Right ventricle myocardium inferior (tissue), 1 donor: ENCODE measurements at places on chromosomes 16 and 17.

DNA sequence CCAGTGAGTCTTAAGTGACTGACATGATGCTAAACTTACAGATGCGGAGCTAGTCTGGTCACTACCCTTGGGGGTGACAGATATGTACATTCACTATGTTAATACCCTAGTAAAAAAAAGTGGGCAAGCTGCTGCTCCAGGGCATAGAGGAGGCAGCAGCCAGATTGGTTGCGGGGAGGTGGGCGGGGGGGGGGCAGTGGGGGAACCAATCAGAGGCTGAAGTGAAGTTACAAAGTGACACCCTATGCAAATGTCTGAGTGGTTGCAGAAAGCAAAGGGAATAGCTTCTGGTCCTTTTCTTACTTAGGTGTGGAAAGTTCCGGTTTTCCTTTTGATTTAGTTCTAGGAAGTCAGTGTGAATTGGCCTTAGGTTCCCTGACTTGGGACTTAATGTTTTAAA is 12.1 kb downstream of the NDEL1 start:
- no peak for DNase-seq

GRCh38 chr16:56781528-56781961 is 51.6 kb downstream of the NUP93 start:
- no peak for DNase-seq

DNA sequence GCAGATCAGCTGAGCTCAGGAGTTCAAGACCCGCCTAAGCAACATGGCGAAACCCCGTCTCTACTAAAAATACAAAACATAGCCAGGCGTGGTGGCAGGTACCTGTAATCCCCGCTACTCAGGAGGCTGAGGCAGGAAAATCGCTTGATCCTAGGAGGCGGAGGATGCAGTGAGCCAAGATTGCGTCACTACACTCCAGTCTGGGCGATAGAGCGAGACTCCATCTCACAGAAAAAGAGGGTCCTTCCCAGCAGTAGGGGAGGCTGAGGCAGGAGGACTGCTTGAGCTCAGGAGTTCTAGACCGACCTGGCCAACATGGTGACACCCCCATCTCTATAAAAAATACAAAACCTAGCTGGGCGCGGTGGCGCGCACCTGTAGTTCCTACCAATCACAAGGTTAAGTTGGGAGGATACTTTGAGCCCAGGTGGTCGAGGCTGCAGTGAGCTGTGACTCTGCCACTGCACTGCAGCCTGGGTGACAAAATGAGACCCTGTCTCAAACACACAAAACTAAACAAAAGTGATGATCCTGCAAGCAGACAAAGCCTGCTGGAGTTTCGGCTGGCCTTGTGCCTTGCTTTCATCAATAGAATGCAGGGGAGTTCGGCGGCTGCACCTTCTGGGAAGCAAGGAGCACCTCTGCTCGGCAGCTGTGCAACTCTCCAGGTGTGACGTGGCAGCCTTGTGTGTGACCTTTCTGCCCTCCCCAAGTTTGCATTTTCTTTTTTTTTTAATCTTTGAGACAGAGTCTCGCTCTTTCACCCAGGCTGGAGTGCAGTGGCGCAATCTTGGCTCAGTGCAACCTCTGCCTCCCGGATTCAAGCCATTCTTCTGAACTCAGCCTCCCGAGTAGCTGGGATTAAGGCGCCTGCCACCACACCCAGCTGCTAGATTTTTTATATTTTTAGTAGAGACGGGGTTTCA is 12.4 kb upstream of the YWHAE start:
- DNase-seq: peak; percentile 66

DNA sequence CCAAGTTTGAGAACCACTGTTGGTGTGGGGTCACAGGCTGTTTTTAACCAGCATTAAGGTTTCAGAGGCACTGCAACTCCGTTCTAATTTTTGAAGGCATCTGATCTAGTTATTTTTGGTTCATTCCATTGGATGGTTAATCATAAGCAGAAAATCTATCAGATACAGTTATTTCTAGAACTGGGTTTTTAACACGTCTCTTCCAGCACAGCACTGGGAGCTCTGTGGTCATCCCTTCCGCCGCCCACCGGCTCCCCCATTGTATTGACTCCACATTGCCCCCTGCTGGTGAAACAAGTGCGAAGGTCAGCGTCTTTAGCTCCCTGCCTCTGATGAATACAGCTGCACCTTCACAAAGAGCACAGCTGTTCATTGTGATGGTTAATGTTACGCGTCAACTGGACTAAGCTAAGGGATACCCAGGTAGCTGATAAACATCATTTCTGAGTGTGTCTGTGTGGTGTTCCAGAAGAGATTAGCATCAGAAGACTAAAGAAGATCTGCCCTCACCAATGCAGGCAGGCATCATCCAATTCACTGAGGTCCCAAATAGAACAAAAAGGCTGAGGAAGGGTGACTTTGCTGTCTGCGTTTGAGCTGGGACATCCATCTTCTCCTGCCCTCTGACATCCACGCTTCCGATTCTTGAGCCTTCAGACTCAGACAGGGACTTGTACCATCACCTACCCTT is 8.5 kb downstream of the CCL18 start:
- DNase-seq: peak; percentile 83

DNA sequence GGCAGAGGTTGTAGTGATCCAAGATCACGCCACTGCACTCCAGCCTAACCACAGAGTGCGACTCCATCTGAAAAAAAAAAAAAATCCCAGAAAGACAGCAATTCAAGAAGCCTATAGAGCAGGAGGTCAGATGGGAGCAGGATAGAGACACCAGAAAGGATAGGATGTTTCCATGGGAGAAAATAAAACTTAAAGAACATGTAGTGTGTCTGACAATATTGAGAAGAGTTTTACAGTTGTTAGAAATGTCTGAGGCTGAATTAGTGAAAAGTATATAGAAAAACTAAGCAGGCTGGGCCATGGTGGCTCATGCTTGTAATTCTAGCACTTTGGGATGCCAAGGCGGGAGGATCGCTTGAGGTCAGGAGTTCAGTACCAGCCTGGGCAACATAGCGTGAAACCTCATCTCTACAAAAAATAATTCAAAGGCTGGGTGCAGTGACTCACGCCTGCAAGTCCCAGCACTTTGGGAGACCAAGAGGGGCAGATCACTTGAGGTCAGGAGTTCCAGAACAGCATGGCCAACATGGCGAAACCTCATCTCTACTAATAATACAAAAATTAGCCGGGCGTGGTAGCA is 15.3 kb upstream of the TRIM37 start:
- no peak for DNase-seq

- DNase-seq: peak; percentile 70
These were observed 740 bp upstream of the SLC5A10 start for GRCh38 chr17:18950944-18951905.

- no peak for DNase-seq
These were observed 518.5 kb upstream of the EEF2KMT start for GRCh38 chr16:5615868-5616642.

- DNase-seq: peak; percentile 74
These were observed 13.5 kb downstream of the TMC6 start for GRCh38 chr17:78114831-78115723.

DNA sequence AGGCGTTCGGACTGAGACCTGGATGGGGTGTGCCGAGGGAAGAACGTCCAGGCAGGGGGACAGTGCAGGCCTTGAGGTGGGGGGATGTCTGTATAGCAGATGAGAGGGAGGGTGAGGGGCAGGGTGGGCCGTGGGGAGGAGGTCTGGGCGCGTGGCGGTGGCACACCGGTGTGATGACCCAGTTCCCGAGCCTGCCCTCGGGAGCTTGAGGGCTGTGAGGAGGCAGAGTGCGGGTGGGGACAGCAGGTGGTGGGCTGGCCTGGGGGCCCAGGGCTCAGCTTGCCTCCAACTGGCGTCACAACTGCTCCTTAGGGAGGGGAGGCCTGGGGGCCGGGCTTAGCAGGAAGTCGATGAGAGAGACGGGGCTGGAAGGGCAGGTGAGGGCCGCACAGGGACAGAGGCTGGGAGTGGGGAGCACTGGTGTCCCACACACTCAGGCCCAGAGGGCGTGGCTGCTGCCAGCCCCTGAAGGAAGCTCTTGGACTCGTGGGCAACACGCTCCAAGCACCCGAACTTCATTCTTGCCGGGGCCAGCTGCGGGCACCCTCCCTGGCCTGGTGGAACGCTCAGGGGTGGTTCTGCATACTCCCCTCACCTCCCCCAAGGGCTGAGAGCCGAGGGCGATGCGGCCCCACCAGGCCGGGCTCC is 6.5 kb downstream of the CACNA1H start:
- no peak for DNase-seq
